Activated naive CD8-positive, alpha-beta T cell treated with anti-CD3 and anti-CD28 coated beads for 36 hours (primary cell): ENCODE measurements at places on chromosomes 13 and 19.

DNA sequence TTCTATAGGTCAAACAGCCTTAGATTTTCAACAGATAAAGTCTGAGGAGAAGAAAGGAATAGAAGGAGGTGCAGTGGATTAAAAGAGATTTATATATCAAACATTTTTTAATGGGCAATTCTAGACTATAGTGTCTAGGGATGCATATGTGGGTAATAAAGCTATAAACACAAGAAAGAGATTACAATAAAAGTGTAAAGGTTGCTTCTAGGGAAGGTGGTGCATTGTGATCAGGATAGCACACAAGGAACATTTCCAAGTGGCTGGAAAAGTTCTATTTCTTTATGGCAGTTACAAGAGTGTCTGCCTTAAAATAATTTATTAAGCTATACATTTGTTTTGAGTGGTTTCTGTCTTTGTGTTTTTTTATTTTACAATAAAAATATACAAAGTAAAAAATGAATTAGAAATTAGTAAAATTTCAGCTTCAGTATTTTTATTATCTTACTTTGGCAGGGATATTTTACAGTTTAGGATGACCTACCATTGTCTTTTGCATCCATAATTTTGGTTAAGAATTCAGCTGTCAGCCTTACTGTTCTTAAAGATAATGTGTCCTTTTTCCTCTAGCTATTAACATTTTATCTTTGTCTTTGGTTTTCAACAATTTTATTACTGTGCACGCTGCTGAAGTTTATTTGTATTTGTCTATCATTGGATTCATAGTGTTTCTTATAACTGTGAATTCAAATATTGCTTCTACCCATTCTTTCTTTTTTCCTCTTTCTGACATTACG is 221.8 kb downstream of the LACC1 start:
- no peak for DNase-seq

- DNase-seq, result no peak
Measured at GRCh38 chr19:31316201-31316951, 32.9 kb downstream of the TSHZ3 start.

DNA sequence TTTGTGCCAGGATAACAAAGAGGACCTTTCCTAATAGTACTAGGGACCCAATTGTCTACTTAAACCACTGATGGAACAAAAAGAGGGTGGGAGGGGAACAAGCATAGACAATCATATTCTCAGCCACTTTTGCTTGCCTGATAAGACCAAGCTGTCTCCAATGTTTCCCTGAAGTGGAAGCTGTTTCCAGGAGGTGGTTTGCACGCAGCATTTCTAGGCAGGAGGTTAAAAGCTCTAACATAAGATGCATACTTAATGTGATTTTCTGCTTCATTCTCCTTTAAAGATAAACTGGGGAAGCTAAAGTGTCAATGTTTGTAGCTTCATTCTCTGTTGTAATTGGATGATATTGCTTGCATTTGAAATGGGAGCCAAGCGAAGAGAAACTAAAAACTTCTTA is 442.9 kb downstream of the HS6ST3 start:
- DNase-seq, result no peak

DNA sequence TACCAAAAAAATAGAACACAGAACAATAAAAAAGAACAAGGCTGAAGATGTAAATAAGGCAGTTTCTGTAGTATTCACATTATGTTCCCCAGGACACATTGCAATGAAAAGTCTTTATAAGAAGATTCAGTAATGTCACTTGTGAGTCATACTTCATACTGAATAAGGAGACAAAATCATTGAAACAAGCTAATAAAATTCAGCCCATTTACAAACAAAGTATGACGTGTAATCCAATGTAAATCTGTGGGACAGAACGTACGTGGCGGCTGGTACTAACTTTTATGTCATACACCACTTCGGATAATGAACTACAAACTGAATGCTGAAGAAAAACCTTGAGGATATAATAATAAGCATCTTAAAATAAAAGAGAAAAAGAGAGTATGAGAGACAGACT is 512.8 kb upstream of the MIR17HG start:
- no peak for DNase-seq

GRCh38 chr19:2561895-2562294 is 86.0 kb downstream of the GADD45B start:
- DNase-seq, result peak; percentile 91

GRCh38 chr13:101331731-101332130 is 84.6 kb downstream of the NALCN start:
- no peak for DNase-seq

DNA sequence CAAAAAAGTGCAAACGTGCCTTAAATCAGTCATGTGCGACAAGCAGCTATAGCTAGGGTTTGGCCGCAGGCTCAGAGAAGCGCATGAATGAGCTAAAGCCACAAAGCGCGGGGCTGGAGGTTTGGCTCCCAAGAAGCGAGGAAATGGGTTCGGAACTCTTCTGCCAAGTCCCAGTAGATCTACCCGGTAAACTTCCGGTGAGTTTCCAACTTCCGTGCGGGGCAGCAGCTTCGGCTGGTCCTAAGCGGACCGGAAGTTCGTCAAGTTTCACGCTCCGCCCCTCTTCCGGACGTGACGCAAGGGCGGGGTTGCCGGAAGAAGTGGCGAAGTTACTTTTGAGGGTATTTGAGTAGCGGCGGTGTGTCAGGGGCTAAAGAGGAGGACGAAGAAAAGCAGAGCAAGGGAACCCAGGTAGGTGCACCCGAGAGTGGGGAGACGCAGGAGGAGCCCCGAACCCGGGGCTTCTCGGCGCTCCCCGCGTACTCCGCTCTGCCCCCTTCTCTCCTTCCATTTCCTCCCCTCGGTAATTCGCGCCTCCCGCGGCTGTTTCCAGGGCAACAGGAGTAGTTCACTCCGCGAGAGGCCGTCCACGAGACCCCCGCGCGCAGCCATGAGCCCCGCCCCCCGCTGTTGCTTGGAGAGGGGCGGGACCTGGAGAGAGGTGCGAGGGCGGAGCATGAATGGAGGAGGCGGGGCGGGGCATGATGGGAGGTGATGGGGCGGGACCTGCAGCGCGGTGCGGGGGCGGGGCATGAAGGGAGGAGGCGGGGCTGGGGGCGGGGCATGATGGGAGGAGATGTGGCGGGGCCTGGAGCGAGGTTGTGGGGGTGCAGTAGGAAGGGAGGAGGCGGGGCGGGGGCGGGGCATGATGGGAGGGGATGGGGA is at the start of gene NR1H2:
TSS of gene NR1H2 (plus strand) at position 292 of the 885 bp plus-strand sequence. CDS start 1,149 bp downstream, outside the sequence.
- DNase-seq, result peak; percentile 93

DNA sequence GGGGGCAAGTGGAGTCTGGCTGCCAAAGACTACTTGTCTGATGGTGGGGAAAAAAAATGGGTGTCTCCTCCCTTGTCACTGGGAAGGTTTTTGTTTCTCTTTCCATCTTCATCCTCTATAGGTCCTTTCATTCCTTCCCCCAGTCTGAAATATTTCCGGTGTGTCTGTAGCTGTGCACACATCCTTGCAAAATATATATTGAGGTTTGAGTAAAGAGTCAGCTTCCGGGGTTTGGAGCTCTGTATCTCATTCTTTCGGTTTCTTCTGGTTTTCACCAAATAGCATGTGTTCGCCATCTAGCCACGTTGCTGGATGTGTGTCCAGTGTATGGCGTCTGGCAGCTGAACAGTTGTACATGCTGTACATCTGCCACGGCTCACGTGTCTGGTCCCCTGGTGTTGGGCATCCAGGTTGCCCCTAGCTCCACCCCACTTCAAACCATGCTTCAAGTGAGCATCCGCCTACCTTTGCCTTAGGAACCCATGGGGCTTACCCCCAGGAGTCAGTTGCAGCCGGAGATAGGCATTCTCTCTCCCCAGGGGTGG is 142.2 kb downstream of the SIPA1L3 start:
- DNase-seq, result peak; percentile 51

DNA sequence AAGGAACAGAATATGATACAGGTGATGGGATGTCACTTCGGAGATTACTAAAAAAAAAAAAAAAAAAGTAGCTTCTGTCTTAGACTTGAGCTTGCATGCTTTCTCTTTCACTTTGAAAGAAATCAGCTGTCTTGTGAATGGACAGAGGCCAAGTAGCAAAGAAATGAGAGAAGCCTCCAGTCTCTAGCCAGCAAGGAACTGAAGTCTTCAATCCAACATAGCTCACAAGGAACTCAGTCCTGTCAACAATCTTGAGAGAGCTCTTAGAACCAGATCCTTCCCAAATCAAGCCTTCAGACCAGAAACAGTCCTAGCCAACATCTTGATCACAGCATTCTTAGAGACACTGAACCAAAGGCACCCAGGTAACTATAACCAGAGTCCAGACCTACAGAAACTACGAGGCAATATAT is 7.7 kb downstream of the N4BP2L2 start:
- DNase-seq, result no peak

GRCh38 chr13:104086210-104086609 is 1020.0 kb upstream of the SLC10A2 start:
- DNase-seq, result no peak

DNA sequence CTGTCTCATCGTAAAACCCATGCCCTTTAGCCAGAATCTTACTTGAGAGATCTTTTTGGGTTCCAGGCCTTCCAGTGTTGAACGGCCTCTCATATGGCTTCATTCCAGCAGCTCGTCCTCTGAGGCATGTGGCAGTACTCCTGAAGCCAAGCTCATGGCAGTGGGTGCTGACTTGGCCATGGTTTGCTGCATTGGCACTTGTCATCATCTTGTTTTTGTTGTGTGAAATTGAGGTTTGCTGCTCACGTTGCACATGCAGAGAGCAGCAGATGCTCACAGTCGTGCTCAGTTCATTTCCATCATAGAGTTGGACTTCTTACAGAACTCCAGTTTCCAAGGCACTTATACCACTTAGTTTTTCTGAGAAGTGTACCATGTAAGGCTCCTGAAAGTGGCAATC is 14.9 kb downstream of the TEX29 start:
- DNase-seq, result no peak

- DNase-seq, result no peak
Measured at GRCh38 chr19:2615782-2616181, 86.7 kb downstream of the GNG7 start.

DNA sequence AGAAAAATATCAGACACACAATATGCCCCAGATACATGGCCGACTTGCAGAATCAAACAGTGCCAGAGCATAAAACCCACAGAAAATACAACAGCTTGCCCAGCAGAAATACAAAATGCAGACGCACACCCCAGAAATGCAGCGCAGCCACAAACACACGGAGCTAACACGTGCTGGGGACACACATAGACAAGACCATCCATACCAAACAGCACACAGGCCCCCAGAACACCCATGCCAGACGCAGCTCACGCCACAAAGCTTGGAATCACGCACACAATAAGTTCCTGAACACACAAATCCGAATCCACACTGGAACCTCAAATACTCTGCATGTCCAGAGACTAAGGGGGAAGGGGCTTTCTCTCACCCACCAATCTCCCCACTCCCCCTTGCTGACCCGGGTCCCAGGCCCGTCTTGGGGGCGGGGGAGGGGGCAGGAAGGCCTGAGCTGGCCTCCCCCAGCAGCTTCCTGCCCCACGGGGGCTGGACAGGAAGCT is 17.2 kb downstream of the CCDC97 start:
- DNase-seq, result no peak

GRCh38 chr13:59691501-59692066 is 472.1 kb downstream of the DIAPH3 start:
- no peak for DNase-seq

- DNase-seq, result peak; percentile 62
Measured at GRCh38 chr19:13163609-13164342, 13.6 kb downstream of the IER2 start.

GRCh38 chr19:3162418-3163229 is 15.9 kb upstream of the S1PR4 start:
- DNase-seq, result no peak

- DNase-seq, result no peak
Measured at GRCh38 chr19:34180709-34181108, 8.4 kb downstream of the LSM14A start.

DNA sequence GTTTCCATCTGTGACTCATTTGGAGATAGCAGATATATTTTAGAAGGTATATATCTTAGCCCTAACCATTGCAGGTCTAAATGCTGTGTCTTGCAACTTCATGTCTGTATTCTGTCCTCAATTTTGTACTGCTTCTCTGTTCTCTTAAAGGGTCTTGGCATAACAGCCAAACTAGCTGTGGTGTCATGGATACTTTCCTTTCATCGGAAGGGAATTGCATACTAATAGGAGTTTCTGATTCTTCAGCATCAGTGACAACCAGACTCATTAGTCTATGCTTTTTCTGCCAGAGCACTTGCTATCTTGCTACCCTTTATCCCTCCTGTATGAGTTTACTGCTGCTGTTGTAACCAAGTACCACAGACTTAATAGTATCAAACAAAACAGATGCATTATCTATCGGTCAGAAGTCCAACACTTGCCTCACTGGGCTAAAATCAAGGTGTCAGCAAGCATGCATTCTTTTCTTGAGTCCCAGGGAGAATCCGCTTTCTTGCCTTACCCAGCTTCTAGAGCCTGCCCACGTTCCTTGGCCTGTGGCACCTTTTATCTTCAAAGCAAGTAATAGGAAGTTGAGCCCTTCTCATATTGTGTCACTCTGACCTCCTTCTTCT is 253.1 kb downstream of the HS6ST3 start:
- DNase-seq, result no peak

GRCh38 chr13:108708921-108709320 is 79.5 kb downstream of the MYO16 start:
- DNase-seq, result no peak

GRCh38 chr19:19181488-19181998 is 10.4 kb downstream of the BORCS8 start:
- no peak for DNase-seq

DNA sequence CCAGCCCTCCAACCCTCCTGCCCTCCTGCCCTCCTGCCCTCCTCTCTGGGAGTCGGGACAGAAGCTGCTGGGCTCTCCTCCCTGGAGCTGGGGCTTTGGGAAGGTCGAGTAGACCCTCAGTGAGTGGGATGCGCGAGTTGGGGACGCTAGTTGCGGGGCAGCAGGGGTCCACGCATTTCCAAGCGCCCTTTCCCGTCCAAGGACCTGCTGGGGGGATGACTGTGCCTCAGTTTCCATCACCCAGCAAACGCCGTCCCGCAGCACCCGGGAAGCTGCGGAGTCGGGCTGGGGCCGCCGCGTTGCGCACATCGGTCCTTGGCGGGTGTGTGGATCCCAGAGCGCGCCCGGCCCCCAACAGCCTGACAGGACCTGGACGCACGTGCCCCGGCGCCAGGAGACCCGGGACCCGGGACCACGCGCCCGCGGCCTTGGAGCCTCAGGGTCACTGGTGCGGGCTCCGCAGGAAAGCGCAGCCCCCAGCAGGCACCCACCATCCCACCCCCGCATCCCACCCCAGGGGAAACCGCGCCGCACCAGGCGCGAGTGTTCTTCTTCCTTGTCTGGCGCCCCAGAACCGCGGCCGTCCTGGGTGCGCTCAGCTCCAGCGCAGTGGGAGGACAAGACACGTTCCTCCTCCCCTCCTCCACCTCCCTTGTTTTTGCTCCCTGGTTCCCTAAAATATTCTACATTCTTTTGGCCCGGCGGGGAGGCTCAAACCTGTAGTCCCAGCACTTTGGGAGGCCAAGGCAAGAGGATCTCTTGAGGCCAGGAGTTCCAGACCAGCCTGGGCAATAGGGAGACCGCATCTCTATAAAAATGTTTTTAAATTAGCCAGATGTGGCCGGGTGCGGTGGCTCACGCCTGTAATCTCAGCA is 9.2 kb downstream of the ONECUT3 start:
- DNase-seq, result no peak

GRCh38 chr19:49264258-49264657 is 60.7 kb downstream of the SLC6A16 start:
- DNase-seq, result no peak
